Hindlimb muscle (tissue), 1 donor: ENCODE measurements at places on chromosomes 6 and 20. TPM values are rescaled to one million over a fixed set of nuclear protein-coding genes. Genes with fewer than 3 reads are reported as not detected.
A peak's percentile ranks its signal among the peaks of the same experiment; 100 is the strongest.

DNA sequence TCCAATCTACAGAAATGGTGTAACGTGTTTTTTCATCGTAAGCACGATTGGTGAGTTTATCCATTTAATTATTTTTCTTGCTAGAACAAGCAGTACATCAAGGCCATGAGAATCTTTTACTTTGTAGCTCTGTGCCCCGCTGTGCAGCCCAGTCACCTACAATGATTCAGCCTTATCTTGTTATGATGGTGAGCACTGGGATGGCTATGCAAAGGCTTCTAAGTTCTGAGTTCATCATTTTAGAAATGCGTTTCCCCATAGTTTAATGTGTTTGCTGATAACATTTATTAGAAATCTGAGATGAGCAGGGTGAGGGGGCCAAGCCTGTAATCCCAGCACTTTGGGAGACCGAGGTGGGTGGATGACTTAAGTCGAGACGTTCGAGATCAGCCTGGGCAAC, 111.8 kb upstream of the QKI start:
- DNase-seq, result no peak

GRCh38 chr6:49978332-49979226, 9.2 kb upstream of the DEFB113 start:
- DNase-seq, result no peak

- DNase-seq, result no peak
Measured at GRCh38 chr20:24581443-24582170, 112.2 kb downstream of the SYNDIG1 start.

LBP gene
- polyA plus RNA-seq, result not detected

DNA sequence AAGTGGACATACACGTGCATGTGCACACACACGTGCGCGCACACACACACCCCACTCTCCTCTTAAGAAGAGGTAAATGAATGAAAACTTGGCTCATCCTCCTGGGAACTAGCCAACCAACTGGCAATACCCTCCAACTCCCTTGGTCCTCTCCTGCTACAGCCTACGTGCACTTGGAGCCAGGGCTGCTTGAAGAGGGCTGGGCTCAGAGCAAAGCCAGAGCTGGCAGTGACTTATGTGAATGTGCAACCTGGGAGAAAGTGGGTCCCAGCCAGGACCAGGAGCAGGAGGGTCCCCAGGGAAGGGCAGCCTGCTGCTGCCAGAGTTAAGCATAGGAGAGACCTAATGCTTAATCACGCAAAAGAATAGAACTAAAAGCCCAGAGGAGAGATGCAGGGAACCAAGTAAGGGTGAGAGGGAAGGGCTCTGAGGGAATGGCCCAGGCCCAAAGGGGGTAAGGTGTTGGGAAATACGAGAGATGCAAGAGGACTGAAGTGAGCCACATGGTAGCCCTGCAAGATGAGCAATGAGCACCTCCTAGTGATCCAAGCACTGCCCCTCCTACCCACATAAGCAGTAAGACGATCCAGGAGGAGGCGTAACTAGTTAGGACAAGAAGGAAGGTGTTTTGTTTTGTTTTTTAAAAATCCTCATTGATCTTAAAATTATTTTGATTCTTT, 24.7 kb downstream of the TRAF3IP2 start:
- no peak for DNase-seq

PERP gene
- 2.3 TPM for polyA plus RNA-seq

GRCh38 chr6:135675862-135676261, 175.6 kb upstream of the PDE7B start:
- no peak for DNase-seq

GUCA1A gene
- polyA plus RNA-seq, result not detected

DNA sequence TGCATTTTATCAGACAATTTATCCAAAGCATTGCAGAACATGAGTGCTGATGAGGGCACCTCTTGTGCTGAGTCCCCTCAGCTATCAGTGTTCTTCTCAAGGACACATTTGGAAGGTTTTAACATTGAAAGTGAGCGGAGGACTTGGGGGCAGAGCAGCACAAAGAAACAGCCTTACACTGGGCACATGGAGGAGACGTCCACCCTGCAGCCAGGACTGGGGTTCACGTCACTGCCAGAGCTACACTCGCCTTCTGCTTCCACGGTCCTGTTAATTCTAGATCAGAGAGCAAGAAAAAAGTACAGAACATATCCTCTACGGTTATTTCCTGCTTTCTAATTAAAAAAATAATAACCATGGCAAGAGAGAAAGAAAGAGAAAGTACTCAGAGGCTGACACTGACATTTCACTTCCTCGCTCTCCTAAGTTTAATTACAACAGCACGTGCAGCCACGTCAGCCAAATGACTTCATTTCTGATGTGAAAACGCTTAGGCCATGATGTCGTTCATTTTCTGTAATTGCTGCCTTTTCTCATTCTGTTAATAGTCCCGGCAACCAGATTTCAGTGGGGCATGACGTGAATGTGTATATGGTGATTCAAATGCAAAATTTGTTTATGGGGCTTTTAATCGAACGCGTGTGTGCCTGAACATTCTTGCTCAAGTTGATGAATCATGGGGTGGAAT, 5.1 kb downstream of the PRND start:
- peak; percentile 24 for DNase-seq

GRCh38 chr6:106163446-106163965, 77.4 kb downstream of the PRDM1 start:
- peak; percentile 24 for DNase-seq

DNA sequence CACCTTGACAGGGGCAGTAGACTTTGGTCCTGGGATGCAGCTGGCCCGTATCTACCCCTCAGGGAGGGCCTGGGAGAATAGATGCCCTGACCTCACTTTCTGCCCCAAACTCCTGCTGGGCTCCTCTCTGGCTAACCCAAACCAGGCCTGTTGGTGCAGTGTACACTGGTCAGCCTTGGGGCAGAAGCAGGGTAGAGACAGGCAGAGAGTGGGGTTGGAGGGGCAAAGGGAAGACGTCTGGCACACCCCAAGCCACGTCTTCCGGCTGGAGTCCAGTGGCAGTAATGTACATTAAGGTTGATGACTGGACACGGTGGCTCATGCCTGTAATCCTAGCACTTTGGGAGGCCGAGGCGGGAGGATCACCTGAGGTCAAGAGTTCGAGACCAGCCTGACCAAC, 9.3 kb downstream of the DDR1 start:
- no peak for DNase-seq

- DNase-seq, result no peak
Measured at GRCh38 chr20:17248224-17248623, 21.4 kb downstream of the PCSK2 start.

GRCh38 chr20:62156592-62157386, 13.2 kb downstream of the SS18L1 start:
- peak; percentile 64 for DNase-seq

DNA sequence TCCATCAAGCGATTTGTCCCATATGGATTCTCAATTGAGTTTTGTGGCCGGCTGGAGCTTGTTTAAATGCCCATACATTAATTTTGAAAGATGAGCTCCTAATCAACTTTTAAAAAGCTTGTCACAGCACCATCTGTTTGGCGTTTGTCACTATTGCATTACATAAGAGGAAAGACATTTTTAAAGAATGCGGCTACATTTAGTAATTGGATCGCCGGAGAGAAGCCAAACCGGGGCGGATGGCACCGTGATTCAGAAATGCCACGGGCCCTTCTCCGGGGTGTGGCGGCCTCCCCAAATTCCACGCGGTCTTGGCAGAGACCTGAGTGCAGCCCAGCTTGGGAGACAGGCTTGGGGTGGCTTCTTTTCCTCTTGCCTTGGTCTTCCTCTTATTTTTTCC, 67.7 kb upstream of the ZNFX1 start:
- peak; percentile 38 for DNase-seq

WFDC10B gene
- not detected for polyA plus RNA-seq

GSTA3 gene
- polyA plus RNA-seq, result not detected

VSX1 gene
- not detected for polyA plus RNA-seq

- DNase-seq, result no peak
Measured at GRCh38 chr6:12535586-12536314, 180.8 kb upstream of the PHACTR1 start.
